Fibroblast of skin of left biceps (primary cell): ENCODE measurements at places on chromosomes 12 and 14.
A peak's percentile ranks its signal among the peaks of the same experiment; 100 is the strongest.

GRCh38 chr14:95701846-95702221 is 12.1 kb downstream of the TCL1A start:
- peak; percentile 2 for DNase-seq

DNA sequence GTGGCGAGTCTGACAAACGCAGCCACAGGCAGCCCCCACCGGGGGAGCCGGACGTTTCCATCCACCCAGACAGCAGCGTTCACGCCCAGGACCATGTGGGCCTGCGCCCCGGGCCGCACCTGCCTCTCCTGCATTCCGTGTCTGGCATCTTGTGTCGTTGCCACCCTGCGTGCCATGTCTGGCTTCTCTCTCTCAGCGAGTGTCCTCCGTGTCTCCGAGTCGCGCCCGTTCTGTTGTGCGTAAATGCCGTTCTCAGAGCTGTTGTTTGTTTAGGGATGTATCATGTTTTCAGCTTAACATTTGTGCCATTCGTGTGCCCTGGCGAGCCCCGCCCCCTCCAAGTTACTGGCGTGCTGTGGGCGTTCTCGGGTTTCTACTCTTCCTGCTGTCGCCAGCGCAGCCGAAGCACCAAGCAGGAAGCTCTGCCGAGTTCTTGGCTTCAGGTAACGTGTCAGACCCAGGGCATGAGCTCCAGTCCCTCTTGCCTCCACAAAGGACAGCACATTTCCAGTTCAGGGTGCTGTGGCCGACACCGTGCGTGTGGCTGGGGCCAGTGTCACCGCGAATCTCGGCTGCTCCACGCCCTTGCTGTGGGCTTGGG is 34.6 kb downstream of the NOC4L start:
- no peak for DNase-seq

GRCh38 chr14:75277008-75277814 is 1.4 kb upstream of the FOS start:
- no peak for DNase-seq

DNA sequence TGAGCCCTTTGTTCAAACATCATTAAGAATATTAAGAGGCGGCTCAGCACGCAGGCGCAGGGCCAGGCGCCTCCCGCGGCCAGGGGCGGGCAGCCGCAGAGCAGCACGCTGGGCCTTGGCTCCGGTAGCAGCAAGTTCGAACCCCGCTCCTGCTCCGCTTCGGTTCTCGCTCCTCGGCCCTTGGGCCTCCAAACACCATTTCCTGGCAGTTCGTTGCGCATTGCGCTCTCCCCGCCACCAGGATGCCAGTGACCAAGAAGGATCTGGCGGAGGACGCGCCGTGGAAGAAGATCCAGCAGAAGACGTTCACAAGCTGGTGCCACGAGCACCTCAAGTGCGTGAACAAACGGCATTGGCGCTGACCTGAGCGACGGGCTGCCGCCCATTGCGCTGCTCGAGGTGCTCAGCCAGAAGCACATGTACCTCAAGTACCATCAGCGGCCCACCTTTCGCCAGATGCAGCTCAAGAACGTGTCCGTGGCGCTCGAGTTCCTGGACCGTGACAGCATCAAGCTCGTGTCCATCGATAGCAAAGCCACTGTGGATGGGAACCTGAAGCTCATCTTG is 6.9 kb upstream of the ACVRL1 start:
- DNase-seq: no peak

DNA sequence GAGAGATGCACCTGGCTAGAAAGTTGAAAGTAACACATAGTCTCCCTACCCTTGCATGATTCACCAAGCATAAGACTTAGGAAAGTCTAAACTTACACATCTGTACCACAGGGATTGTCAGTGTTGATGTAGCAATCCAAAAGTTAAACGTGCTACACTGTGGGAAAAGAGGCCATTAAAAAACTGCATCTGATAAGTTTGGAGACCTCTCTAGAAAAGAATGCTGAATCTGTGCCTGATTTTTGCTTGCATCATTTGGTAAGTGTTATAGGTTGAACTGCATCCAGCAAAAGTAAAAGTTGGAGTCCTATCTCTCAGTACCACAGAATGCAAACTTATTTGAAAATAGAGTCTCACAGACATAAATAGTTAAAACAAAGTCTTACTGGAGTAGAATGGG is 126.6 kb downstream of the SLC6A15 start:
- DNase-seq: peak; percentile 16

- no peak for DNase-seq
These were observed 43.5 kb downstream of the FLRT2 start for GRCh38 chr14:85573406-85573805.
